ENCODE measurements at places on chromosomes 13 and 19.

- no peak for DNase-seq
Measured at GRCh38 chr13:49840266-49840665, 47.8 kb upstream of the KPNA3 start.

GRCh38 chr19:10648360-10648759 is 5.8 kb upstream of the ILF3 start:
- no peak for DNase-seq

DNA sequence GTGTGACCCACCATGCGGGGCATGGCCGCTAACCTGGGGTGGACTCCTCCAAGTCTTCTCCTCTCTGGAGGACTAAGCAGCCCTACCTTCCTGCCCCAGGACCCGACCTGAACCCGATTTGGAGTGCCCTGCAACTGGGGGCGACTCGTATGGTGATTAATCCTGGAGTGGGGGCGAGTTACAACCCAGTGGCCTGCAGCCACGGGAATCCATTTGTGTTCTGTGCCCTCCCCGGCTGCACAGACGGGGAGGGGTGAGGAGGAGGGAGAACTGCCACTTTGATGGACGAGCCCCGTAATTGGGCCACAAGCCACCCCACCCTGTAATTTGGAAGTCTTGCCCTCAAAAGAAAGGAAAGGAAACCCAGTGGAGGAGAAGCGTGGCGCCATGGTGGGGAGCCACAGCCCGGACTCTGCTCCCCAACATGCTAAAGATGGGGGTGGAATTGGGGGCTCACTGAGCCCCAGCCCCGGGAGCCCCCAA is 18.0 kb downstream of the PRR36 start:
- no peak for DNase-seq

DNA sequence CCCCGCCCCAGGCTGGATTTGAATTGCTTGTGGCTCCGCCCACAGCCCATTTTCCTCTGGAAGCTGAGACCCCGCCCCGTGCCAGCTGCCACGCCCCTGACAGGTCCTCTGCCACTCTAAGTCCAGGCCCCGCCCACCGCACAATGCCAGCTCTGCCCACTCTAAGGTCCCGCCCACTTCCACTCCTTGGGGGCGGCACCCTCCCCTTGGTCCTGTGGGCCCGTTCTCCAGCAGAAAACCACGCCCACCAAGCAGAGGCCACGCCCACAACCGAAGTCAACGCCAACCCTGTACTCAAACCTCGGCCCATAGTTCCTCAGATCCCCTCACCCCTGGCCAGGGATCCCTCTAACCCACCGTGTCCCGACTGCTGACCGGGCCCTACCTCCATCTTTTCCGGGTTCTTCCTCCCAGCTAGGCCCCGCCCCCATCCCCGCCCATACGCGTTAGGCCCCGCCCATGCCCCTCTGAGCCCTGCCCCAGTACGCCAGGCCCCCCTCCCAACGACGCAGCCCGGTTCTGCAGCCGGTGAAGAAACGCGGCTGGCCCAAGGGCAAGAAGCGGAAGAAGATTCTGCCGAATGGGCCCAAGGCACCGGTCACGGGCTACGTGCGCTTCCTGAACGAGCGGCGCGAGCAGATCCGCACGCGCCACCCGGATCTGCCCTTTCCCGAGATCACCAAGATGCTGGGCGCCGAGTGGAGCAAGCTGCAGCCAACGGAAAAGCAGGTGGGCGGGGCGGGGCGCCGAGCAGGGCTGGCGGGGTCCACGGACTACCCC is 1.3 kb downstream of the HMG20B start:
- DNase-seq, result peak; percentile 62

GRCh38 chr13:40764587-40765403 is 6.2 kb downstream of the MRPS31 start:
- no peak for DNase-seq

DNA sequence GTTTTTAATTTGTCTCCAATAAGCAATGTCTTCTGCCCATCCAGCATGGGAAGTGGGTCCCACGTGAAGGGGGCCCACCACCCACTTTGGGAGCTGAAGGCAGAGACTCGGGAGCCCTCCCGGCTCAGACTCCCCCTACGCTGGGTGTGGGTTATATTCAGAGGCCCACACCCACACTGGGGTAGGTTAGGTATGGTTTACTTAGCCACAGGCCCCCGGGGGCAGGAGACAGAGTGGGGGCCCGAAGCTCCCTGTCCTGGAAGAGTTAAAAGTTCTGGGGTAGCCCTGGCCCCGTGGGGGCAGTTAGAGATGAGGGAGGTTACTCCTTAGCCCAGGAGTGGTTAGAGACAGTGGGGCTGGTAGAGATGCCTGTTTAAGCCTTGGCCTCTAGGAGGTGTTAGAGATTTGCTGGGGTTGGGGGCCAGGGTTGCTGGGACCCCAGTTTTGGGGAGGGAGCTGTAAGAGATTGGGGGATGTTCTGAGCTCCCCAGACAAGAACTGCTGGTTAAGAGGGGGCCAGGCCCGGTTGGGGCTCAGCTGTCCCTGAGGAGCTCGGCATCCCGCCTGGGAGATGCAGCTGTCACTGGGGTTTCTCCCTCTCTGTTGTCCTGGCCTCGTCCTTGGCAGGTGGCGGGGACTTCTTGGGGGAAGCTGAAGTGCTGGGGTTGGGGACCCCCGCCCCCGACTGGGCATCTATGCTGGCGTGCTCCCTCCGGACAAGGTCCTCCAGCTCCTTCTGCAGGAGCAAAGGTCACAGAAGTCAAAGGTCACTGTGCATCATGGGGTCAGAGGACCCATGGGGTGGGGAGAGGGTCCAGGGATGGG is 712 bp upstream of the RINL start:
- no peak for DNase-seq

- DNase-seq, result no peak
Measured at GRCh38 chr13:113348591-113348990, 15.3 kb downstream of the GRTP1 start.

GRCh38 chr13:35716729-35717128 is 240.2 kb upstream of the MAB21L1 start:
- no peak for DNase-seq

DNA sequence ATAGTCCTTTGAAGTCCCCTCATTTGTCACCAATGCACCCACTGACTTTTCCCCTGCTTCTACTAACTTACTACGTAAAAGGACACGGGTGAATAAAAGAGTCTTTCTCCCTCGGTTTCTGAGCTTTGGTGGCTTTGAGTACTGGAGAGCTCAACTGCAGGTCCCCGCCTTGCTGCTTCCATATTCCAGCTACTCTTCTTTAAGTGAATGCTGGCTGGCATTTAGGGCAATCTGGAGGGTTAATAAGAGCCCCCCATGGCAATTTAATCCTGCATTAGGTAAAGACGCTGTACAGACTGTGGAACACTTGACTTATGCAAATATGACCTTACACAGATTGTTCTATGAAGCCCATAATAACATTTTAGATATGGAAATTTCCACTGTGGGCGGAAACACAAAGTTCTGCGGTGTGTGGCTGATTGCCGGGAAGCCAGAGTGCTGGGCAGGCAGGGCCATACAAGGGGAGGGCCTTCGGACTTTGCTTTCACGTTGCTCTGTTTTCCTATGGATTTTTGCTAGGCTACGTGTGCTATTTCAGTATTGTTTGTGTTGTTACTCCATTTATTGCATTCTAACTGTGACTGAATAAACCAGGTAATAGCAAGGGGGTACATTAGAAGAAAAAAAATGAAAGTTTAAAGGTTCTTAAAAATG is 97.5 kb downstream of the SLC10A2 start:
- no peak for DNase-seq

DNA sequence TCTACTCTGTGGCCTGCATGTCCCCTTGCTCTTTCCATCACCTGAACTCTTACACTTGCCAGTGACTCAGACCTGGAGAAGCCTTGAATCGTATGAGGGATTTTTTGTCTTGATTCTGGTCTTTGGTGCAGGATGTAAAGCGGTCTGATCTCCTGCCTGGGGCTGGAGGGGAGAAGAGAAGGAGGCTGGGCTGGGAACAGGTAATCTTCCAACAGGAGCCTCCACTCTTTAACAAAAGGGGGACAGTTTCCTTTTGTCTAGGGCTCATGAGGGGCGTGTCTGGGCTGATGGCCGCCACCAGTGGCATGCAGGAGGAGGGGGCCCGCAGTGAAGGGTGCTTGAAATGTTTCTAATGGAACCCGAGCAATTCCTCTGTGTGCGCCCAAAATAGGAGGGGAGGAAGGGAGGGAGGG is 24.7 kb downstream of the NFIX start:
- no peak for DNase-seq

- no peak for DNase-seq
Measured at GRCh38 chr13:99657848-99658260, 156.6 kb downstream of the TM9SF2 start.

GRCh38 chr13:39916330-39916729 is 260.9 kb downstream of the COG6 start:
- DNase-seq, result no peak

DNA sequence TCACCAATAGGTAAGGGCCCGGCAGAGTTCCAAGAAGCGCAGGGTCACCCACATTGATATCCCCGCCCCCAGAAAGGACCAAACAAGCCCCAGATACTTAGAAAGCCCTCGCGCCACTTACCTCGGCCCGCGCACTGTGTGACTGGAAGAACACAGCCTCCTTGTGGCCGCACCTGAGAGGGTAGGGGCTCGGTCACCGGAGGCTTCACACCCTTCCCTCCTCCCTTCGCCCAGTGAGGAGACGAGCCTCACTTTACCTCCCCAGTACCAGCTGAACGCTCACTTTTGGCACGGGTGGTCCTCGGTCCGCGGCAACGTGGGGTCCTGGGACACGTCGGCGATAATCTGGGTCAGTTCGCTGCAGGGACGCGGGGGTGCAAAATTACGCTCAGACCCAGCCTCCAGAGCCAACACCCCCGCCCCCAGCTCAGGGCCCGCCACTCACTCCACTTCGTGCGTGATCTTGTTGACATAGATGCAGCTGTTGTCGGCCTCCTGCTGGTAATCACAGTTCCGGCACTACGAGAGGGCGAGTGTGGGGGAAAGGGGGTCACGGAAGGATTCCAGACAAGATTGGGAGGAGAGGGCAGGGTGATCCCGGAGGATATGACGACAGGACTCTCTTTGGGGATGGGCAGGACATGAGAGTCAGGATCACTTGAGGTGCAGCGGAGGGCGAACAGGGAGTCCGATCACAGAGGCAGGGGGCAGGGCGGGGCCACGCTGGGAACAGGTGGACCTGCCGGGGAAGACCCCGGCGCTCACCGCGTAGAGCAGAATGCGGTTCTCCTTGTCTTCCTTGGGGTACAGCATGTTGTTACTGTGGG is 568 bp downstream of the POLR2I start:
- DNase-seq, result no peak

DNA sequence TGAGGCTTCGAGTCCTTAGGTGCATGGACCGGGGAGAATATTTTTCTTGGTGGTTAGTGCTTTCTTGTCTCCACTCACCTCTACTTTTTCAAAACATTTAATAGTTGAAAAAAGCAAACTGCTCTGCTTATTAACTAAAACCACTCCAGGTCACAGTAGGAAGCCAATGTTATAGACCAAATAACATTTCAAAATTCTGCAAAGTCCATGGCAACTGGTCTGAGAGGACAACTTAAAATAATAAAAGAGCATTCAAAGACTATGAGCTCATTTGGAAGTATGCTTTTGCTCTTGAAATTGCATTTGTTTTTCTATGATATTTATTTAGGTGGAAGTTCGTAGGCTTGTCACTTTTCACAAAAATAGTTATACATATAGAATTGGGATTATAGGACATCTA is 483.0 kb downstream of the DCT start:
- no peak for DNase-seq

GRCh38 chr19:413756-414420 is 4.9 kb upstream of the C2CD4C start:
- no peak for DNase-seq

GRCh38 chr13:57624565-57625435 is 6.7 kb upstream of the PCDH17 start:
- no peak for DNase-seq

- DNase-seq, result no peak
Measured at GRCh38 chr13:49220856-49221589, 885 bp downstream of the MLNR start.

DNA sequence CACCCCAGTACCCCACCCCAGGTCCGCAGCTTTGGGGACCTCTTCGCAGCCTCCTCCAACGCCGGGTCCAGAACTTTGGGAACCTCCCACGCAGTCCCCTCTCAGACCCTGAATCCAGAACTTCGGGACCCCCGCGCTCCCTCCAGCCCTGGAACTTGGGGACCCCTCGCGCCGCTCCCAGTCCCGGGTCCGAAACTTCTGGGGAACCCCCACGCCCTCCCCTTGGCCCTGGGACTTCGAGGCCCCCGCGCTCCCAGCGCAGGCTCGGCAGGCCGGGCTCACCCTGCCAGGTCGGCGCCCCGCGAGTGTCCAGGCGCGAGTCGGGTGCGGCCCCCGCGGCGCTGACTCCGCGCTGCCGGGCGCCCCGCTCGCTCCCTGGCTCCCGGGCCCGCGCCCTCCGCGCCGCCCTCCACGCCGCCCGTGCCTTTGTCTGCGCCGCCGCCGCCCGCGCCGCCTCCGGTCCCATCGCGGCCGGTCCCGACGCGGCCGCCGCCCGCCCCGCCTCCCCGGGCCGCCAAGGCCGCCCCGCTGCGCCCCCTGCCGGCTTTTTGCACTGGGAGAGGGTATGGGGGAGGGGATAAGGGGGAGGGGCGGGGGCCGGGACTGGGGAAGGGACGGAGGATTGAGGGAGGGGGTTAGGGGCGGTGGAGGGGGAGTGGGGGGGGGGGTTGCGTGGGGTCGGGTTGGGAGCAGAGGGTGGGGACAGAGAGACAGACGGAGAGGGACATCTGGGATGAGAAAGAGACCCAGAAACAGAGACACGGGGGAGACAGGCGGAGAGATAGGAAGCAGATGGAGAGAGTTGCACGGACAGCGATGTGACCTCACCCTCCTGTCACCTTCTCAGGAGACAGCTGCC is at the start of gene HOMER3:
Gene HOMER3 (minus strand): TSS at position 449 of the 859 bp plus-strand sequence. CDS start 2,235 bp downstream, outside the sequence.
- no peak for DNase-seq

DNA sequence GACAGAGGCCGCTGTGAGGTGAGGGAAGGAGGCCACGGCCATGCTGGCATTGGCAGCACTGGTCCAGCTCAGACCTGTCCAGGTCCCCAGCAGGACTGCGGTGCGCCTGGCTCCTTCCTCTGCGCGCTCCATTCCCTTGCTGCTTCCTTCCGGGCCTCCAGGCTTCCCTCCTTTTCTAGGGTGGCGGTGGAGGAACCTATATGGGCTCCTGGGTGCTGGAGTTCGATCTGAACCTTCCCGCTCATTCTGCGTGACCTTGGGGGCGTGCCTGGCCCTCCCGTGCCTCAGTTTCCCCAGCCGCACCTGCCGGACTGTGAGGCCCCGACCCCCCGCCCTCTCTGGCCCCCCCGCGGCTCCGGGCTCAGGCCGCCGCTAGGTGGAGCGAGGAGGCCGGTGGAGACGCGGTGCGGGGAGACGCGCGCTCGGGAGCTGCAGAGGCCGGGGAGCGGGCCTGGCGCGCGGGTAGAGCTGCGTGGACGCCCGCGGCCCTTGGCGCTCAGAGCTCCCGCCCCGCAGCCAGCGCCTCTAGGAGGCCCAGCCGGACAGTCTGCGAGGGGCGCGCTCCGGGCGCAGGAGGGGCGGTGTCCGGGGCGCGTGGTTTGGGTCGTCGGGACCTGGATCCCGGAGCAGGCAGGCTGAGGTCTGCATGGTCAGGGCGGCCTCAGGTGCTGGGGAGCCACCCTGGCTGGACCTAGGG is 29.9 kb downstream of the EFNA2 start:
- DNase-seq, result no peak

GRCh38 chr13:40562975-40563349 is 103.5 kb downstream of the FOXO1 start:
- DNase-seq, result no peak

All from NCI-H1436 treated with DMSO at 0.1 percent for 48 hours (cell line).